ENCODE measurements at places on chromosomes 5 and 9.

DNA sequence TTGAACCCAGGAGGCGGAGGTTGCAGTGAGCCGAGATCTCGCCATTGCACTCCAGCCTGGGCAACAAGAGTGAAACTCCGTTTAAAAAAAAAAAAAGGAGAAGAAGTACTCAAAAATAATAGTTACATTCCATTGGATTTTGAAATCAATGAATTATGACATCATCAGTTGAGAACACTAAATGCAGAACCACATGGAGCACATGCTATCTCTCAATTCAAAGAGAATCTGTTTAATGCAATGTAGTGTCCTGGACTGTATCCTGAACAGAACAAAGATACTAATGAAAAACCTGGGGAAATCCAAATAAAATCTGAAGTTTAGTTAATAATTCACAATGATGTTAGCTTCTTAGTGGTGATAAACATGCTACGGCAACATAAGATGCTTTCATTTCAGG is 20.3 kb downstream of the CDC14B start:
- no peak for DNase-seq

DNA sequence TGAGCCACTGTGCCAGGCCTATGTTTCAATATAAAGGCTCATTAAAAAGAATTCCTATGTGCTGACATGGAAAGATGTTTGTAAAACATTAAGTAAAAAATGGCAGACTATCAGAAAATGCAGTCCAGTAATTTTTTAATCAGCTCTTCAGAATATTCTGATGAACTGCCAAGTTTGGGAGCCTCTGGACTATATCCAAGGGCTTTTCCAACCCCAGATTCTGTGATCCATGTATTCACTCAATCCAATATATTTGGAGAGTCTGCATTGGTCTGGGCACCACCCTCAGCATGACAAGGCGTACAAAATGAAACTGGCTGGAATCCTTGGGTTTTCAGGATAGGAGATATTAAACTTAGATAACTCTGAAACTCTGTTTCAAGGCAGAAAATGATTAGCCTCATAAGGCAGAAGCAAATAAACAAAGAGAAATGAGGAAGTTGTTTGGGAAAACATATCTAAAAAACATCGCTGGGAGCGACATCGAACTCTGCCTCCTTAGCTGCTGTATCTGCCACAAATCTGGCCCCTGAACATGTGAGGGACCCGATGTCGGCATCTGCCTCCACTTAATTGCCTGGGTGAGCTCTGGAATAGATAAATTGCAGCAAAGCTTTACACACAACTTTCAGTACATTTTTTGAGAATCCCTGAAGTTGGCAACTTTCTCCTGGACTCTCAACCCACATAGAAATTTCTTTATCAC is 14.4 kb downstream of the PDE6A start:
- no peak for DNase-seq

DNA sequence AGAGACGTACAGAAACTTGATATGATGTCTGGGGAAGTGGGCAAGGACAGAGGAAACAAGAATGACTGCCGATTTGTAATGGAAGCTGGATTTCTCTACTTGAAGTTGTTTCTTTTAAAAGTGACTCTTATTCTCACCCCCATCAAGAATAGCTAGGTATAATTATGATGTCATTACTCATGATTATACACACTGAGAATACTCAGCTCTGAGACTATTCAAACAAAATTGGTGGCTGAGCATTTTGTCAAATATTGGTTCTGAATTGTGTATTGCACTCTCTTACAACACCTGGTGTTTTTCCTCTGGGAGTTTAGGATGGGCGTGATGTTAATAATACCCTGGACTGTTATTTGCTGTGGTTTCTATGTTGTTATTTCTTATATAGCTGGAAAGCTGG is 46.3 kb downstream of the MAST4 start:
- DNase-seq, result no peak

- DNase-seq, result no peak
These were observed 66.7 kb upstream of the PCA3 start for GRCh38 chr9:76697554-76697953.

DNA sequence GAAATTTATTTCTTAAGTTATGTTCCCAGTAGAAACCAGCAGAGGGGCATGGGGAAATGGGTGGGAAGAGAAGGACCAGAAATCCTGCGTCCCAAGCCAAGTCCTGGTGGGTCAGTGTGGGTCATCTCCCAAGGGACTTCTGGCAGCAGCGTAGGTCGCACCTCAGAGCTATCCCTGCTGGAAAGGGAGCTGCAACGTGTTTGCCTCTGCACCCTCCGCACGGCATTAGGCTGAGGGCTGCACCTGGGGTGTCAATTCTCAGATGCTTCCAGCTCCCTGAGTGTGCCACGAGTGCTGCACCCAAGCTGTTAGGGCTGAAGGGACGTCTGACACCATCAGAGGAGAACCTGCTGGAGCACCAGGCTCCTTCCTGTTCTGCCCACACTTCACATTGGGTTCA is 182.8 kb downstream of the CACNA1B start:
- DNase-seq, result no peak

- no peak for DNase-seq
These were observed 100.3 kb downstream of the GCNT1 start for GRCh38 chr9:76559286-76559685.

GRCh38 chr9:75161116-75161857 is 73.0 kb downstream of the OSTF1 start:
- DNase-seq, result no peak

DNA sequence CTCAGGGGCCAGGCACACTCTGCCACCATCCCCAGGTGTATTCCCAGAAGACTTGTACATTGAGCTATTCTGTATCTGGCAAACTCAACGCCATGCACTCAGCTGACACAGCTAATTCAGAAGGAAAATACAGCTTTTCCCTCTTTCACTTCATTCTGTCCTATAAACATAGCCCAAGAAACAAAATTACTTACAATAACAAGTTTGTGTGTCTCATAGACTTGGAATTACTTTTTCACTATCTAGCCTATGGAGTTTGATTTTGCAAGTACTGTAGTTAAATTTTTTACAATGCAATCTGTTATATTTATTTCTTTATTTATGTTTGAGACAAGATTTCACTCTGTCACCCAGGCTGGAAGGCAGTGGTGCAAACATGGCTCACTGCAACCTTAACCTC is 125.1 kb upstream of the KLF9 start:
- DNase-seq, result no peak

- DNase-seq, result no peak
These were observed 9.7 kb upstream of the HSPB3 start for GRCh38 chr5:54445691-54446378.

GRCh38 chr5:107861565-107861964 is 190.8 kb upstream of the EFNA5 start:
- DNase-seq, result no peak

GRCh38 chr9:135971111-135971766 is 10.1 kb upstream of the UBAC1 start:
- DNase-seq, result no peak

- no peak for DNase-seq
These were observed 20.3 kb downstream of the TNPO1 start for GRCh38 chr5:72836810-72837209.

DNA sequence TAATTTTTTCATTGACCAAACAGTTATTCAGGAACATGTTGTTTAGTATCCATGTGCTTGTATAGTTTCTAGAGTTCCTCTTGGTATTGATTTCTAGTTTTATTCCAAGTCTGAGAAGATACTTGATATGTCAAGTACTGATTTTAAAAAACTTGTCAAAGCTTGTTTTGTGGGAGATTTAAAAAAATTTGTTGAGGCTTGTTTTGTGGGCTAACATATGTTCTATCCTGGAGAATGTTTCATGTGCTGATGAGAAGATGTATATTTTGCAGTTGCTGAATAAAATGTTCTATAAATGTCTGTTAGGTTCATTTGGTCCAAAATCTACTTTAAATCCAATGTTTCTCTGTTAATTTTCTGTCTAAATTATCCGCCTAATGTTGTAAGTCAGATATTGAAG is 1065.1 kb upstream of the WWC1 start:
- no peak for DNase-seq

DNA sequence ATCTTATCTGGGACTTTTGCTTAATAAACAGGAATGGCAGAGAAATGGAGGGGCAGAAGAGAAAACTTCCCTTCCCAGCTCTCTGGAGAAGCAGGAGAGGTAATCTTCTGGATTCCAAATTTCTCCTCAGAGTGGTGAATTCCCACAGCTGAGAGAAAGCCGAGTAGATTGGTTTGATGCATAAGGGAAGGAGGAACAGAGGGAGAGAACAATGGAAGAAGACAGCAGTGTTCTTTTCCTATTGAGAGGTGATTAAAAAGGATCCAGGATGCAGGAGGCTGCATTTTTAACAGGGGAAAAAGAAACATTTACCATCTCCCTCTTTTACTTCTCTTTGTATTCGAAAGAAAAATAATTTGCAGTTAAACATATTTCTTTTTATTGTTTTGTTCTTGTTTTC is 13.1 kb downstream of the SH3RF2 start:
- DNase-seq, result no peak

DNA sequence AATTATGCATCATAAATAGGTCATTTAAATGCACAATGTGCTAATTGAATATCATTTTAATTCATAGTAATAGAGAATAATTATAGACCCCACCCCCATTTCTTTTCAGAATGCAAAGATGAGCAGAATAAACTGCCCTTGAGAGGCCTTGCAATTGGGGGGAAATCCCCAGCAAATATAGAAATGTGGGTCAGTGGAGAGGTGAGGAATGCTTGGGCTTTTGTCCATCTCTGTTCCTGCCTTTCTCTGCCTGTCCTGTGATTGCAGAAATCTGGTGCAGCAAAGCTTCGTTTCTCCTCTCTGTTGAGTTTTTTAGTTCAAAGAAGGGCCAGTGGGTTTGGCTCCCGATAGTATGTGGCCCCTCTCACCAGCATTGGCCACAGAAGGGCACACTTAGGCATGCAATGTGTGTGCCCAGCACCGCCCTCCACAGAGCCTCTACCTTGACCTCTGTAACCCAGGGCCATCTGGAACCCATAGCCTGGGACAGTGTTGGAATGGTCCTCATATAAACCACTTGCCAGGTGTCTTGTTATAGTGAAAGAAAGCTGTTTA is 164.2 kb downstream of the SEMA6A start:
- no peak for DNase-seq

GRCh38 chr9:124139001-124139400 is 118.7 kb upstream of the NEK6 start:
- no peak for DNase-seq

- no peak for DNase-seq
These were observed 42.1 kb upstream of the SUB1 start for GRCh38 chr5:32543291-32543690.

- no peak for DNase-seq
These were observed 218.9 kb downstream of the TMEM161B start for GRCh38 chr5:88049737-88050136.

GRCh38 chr5:74685979-74686631 is 1.1 kb downstream of the HEXB start:
- DNase-seq, result no peak

DNA sequence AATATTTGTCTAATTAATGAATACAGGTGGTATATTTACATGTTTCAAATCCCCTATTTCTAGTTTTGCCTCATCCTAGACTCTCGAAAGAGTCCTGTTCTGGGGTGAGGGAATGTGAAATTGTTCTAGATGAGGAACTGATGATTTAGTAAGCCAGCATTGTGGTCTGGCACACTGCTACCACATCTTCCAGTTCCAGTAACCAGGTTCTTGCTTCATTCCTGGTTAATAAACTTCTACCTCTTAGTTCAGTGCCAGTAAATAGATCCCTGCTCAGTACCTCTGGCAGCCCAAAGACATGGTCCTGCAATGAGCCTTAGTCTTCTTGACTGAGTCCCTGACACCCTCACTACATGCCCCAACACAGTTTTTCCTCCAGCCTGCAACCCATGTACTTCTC is 207.7 kb downstream of the SREK1 start:
- no peak for DNase-seq

DNA sequence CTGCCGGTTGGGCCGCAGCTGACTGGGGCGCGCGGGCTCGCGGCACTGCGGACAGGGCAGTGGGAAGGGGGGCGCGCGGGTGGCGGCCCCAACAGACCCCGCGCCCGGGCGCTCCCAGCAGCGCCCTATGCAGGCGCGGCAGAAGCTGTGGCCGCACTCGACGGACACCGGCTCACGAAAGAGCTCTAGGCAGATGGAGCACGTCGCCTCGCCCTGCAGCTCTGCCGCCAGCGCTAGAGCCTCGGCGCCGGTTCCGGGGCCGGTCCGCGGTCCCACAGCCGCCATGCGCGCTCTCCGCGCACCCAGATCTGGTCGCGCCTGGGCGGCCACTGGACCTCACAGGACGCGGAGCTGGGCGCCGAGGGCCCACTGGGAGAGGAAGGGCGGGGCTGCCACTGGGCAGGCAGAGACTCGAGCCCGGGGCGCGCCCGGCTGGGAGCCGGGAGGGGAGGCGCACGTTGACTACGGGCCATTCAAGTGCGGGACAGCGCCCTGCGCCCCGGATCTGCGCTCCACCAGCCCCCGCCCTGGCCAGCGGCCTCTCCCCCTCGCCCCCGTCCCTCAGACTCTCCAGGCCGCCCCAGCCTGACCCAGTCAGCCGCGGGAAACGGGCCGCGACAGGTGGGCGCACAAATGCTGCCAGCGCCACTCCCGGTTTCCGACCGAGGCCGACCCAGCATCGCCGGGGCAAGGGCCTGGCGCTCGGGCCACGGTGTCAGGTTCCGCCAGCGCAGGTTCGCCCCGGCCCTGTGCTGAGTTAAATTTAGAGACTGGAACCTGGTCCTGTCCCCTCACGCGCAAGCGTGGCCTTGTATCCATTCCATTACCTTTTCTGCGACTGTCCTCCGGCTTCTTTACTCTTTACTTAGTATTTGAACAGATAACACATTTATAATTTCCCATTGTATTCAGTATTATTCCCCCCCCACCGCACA is at the start of gene TRIM7:
TRIM7 (minus strand) TSS at position 371 of the 935 bp plus-strand sequence; CDS start at position 285, 86 bp downstream.
- no peak for DNase-seq

- DNase-seq, result no peak
These were observed at the start of gene GDNF for GRCh38 chr5:37839407-37840052. Gene GDNF (minus strand): TSS chr5:37840041. CDS start chr5:37834796, 5,245 bp downstream.

- DNase-seq, result no peak
These were observed 120.6 kb downstream of the DAB2IP start for GRCh38 chr9:121771851-121772599.

GRCh38 chr5:77637170-77637997 is 1.1 kb downstream of the OTP start:
- no peak for DNase-seq

DNA sequence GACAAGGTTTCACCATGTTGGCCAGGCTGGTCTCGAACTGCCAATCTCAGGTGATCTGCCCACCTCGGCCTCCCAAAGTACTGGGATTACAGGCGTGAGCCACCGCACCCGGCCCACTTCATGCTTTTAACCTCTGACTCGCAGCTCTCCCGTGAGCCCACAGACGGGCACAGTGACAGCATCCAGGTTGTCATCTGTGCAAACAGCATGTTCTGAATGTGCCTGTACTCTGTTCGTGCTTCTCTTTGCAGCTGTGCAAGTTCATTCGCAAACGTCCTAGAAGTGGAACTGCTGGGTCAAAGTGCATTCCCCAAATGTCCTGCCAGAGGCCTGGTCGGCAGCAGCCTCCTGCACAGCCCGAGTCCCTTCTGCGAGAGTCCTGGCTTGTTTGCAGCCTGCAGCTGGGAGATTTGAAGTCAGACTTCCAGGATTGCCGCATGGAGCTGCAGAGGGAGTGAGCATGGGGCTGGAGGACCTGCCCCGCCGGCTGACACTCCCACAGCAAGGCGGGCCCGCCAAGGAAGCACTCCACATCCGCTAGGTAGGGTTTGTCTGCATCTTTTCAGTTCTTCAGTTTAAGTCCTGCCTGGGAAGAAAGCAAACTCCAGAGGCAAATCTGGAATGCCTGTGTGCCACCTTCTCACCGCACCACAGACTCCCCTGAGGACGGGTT is 3.4 kb downstream of the BRD3OS start:
- DNase-seq, result no peak

GRCh38 chr9:137236238-137236935 is 4.7 kb upstream of the TUBB4B start:
- peak; percentile 88 for DNase-seq
